ENCODE measurements at places on chromosomes 5 and 9.

GRCh38 chr5:77627869-77628674 lies 10.4 kb downstream of the OTP start:
- DNase-seq = no peak

DNA sequence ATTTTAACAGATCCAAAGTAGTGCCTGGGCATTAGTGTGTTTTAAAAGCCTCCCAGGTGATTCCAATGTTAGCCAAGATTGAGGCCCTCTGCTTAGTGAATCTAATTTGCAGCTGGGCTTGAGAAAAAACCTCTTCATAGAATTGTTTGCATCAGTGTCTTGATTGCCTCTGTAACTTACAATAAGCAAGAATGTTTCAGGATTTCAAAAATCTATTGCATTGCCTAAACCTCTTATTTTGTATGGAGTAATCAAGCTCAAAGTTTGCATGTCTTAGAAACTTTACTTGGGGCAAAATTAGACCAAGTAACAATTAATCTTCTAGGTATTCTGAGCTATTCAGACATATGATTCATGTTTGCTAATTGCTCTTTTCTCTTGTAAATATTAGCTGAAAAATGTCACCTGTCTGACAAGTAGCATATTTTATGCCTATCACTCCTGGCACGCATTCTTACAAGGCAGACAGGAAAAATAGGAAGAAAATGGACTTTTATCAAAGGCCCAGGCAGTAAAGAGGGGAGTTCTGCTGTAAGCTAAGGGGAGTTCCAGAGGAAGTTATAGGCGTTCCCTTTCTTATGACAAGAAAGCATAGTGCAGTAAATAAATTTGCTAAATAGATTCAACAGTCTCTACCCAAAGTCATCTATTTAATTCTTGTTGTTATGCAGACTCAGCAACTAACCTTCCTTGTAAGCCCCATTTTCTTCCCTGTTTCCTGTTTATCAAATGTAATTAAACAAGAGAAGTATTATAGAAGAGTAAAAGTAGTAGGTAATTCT lies 21.0 kb downstream of the PDCD1LG2 start:
- no peak for DNase-seq

DNA sequence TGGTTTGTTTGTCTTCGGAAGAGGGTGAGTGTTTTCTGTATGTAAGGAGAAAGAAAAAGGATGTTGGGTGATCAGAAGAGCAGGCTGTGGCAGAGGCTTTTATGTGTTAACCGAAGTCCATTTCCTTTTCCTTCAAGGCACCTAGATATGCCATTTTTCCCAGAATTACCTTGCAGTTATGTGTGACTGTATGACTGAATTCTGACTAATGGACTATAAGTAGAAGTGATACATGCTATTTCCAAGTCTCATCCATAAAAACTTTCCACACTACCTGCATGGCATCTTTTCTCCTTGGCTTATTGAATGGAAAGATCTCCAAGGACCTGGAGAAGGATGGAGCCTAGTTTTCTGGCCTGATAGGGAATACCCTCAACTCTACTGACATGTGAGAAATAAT lies 10.6 kb upstream of the NDUFS4 start:
- no peak for DNase-seq

GRCh38 chr5:71748360-71748759 lies 29.3 kb downstream of the CARTPT start:
- DNase-seq = peak; percentile 17

DNA sequence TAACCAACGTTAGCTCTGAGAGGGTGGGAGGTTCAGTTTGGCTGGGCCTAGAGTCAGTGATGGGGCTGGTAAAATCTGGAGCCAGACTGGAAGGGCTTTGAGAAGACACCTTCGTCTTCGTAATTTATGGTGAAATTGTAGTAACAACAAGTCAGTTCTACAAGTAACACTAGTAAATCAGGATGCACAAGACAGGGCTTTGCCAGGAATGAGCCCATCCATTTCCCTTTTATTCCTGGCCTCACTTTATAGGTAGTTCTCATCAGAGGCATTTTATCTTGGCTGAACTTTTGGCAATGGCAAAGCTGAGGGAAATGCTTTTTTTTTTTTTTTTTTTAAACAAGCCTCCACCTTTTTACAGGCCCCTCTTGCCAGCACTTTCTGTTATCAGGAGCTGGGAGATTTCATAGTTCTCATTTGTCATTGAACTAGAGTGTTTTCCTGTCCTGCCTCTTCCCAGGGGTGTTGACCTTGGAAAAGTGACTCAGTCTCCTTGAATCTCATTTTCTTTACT lies 110.5 kb upstream of the KLF4 start:
- DNase-seq = no peak

DNA sequence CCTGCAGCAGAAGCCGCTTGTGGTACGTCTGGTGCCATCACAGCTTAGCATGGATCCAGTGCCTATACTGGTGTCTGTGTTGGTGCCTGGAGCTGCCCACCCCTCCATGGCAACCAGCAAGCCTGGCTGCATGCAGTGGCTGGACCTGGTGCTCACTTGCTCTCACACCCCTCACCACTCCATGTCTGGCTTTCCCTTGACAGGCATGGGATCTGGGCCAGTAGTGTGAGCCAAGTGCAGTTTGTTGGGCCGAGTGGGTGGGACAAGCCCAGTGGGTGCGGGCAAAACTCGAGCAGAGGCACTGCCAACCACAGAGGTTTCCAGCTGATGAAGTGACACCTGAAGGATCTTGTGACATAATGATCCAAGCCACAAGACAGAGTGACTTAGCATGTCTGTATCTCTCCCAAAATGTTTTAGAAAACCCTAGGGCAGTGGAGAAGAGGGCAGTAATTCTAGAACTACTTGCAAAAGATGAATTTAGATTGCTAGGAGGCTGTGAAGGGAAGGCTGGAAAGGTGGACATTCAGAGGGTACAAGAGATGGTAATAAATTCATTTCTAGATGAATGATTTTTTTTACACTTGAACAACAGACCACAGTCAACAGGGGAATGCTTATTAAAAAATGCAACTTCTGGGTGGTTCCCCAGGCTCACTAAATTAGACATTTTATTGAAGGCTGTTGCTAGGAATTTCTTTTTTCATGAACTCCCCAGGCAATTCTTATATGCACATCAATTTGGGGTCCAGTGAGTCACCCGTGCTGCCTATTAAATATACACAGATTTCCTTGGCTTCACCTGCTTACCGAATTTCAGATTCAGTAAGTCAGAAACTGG lies 660.3 kb downstream of the TLR4 start:
- DNase-seq = no peak

- peak; percentile 49 for DNase-seq
Observed at GRCh38 chr9:88753691-88754367, 218.9 kb downstream of the NXNL2 start.

- no peak for DNase-seq
Observed at GRCh38 chr5:16926417-16926816, 9.7 kb downstream of the MYO10 start.

- DNase-seq = no peak
Observed at GRCh38 chr9:112002131-112002846, 105.7 kb downstream of the UGCG start.
